ENCODE measurements at places on chromosomes 5 and 9.
A peak's percentile ranks its signal among the peaks of the same experiment; 100 is the strongest.

DNA sequence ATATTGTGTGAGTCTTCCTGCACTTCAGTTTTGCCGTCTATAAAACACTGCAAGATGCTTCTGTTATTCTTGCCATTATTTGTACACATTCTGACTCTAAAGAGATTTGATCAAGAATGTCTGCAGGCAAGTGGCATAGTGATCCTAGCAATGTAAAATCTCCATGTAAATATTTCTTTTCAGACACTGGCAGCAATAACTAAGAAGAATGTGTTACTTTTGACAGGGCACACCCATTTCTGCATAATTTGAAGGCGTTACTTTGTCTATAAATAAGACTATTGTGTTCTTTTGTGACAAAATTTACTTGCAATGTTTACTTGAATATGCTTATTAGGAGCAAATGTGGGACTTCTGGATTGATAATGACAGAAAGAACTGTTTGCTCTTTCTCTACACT lies 20.1 kb downstream of the RANBP3L start:
- no peak for DNase-seq

GRCh38 chr9:4055032-4055431 lies 244.8 kb downstream of the GLIS3 start:
- DNase-seq, result no peak

DNA sequence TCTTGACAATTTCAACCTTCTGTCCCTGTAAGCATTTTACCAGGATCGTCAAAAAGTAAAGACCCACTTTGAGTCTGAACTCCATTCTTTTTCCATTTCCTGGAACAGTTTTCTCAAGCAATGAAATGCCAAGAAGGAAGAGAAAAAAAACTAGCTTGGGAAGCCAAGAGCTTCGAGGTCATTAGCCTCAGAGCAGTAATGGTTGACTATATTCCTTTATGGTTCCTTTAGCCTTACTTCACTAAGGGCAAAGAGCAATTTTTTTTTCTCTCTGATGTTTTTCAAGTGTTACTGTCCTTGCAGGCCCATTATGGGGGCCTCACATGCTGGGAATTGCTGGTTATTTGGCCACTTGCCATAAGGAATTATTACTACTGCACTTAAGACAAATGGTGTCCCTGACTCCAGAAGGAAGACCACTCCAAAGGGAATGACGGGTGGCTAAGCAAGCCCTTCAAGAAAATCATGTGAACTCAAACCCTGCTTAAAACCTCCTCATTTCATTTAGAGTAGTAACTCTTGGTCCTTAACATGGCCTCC lies 37.1 kb downstream of the BNC2 start:
- no peak for DNase-seq

- no peak for DNase-seq
Observed at GRCh38 chr9:135051316-135052038, 36.0 kb upstream of the OLFM1 start.

DNA sequence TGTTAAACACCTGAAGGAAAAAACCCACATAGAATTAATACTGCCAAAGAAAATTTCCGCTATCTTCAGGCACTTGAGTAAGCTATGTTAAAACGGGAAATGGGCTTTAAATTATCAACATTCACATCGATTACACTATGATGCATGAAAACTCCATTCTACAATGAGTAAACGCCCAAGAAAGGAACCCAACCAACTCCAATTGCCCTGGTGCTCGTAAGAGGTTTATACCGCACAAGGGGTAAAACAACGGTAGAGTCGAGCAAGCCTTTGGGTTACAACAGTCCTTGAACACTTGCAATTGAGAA lies 1.0 kb downstream of the AGTPBP1 start:
- DNase-seq, result no peak

DNA sequence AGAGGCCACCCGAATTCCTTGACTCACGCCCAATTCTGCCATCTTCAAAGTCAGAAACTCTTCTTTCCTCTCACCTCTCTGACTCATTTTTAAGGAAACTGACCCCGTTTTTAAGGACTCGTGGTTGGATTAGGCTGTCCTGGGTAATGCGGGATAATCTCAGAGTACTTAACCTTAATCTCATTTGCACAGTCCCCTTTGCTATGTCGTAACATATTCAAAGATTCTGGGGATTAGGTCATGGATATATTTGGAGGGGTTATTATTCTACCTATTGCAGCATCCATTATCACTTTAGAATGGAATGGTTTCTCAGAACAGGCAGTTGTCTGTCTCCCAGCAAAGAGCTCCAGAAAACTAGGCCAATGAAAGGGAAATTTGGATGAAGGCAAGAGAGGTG lies 80.8 kb upstream of the IL12B start:
- DNase-seq, result no peak

GRCh38 chr9:95131023-95131943 lies 186.2 kb downstream of the FANCC start:
- peak; percentile 46 for DNase-seq

- DNase-seq, result no peak
Observed at GRCh38 chr5:149153751-149154610, 12.7 kb downstream of the ABLIM3 start.

DNA sequence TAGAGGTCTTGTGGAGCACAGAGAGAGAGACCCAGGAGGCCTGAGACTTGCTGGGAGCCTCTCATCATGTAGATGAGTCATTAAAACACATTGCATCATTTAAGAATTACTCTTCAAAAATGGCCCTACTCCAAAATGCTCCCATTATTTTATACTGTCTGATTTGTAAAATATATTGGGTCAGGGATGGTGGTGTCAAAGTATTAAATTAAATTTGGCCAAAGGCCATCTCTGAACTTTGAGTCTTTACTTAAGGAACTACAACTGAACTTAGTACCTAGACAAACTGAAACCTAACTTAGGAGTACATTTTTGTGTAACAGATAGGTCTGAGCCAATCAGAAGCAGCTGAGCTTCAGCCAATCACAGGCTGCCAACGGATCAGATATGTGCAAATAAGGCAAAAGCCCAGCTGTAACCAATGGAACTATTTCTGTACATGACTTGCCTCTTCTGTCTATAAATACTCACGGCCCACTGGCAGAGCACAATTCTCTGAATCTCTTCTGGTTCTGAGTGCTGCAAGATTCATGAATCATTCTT lies 657.2 kb downstream of the TLE1 start:
- no peak for DNase-seq

DNA sequence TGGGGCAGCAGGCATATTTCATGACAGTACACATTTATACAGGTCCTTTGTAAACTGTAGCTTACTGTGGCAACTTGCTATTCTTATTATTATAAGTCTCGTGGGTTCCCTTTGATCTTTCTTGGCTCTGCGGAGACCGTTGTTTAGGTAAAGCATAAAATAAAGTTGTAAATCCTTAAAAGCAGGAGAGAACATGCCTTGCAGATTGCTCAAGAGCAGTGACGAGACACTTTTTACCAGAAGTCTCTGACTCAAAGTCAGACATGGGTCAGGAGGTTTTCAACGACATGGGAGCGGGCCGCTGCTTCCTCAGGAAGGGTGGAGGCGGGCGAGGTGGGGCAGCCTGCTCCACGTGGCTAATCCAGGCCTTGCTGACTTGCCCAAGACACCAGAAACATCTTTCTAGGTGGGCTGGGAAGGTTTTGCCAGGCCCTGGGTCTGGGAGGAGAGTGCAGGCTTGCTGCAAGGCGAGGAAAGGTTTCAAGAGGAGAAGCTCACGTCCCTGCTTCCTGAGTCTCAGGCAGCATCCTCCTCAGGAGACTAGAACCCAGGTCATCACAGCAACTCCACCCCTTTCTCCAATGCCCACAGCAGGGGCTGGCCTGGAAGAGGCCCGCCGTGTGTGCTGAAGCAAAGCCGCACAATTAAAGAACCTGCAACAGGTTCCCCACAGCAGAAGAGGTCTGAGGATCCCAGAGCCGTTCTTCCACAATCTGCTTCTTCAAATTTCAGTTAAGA lies 6.5 kb downstream of the TBC1D2 start:
- DNase-seq, result peak; percentile 15

DNA sequence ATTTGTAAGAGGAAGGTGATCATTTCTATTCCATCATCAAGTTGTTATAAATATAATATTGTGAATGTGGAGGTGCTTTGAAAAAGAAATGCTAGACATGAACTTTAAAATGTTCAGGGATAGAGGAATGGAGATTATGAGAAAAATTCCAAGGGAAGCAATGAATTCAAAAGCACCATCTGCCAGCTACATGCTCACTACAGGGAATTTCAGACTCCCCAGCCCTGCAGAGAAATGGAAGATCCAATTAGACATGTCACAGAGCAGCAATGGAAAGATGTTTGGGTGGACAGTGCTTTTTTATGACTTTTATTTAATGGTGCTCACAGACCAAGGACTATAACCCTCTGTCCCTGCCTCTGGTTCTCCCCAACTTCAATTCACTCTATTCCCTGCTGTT lies 209.7 kb downstream of the ESM1 start:
- no peak for DNase-seq

DNA sequence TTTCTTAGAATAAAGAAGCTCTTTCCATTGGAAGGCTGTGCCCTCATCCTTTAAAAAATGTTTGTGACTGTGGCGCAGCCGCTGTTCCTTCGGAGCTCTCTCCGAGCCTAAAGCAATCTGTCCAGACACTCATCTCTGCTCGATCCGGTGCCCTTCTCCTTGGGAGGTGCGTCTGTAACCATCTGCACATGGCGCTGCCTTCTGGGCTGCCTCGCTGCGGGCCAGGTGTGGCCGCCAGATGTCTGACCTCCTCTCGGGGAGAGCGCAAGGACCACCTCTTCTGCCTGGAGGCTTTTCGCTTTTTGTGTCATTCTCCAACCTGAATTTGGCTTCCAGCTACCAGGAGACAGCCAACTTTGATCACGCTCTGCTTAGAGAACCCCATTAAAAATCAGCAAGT lies 153.4 kb upstream of the PTCH1 start:
- no peak for DNase-seq

DNA sequence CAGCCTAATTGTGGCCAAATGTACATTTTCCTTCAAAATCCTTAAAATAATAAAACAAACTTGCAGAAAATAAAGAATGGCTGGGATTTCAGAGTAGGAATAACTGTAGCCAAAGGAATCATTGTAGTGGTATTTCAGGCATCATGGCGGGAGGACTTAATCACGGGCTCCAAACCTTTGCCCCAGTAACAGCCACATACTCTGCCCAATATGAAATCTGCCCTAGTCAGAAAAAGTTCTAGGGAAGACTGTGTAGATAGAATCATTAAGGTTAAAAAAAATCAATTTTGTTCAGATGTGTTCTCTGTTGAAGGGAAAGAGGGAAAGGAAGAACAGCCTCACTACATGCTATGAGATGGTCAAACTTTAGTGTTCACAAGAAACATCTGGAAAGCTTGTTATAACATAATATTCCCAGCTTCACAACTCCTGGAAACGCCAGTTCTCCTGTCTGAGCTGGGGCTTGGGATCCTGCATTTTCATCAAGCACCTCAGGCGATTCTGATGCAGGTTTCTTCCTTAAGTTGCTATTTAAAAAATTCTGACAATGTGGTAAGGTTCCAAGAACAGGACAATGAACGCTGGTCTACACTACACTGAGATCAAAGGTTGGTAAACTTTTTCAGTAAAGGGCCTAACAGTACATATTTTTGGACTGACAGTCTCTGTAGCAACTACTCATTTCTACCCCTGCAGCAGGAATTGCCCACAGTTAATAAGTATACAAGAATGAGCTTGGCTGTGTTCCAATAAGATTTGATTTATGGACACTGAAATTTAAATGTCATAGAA lies 87.9 kb downstream of the CEMIP2 start:
- no peak for DNase-seq

DNA sequence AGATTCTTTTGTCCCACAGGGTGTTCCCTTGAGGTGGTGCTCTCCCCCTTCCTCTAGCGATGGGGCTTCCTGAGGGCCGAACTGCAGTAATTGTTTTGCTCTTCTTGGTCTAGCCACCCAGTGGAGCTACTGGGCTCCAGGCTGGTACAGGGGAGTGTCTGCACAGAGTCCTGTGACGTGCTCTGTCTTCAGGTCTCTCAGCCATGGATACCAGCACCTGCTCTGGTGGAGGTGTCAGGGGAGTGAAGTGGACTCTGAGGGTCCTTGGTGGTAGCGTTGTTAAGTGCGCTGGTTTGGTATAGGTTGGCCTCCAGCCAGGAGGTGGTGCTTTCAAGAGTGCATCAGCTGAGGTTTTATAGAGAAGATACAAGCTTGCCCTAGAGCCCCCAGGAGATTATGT lies 20.4 kb upstream of the CEP72 start:
- no peak for DNase-seq

DNA sequence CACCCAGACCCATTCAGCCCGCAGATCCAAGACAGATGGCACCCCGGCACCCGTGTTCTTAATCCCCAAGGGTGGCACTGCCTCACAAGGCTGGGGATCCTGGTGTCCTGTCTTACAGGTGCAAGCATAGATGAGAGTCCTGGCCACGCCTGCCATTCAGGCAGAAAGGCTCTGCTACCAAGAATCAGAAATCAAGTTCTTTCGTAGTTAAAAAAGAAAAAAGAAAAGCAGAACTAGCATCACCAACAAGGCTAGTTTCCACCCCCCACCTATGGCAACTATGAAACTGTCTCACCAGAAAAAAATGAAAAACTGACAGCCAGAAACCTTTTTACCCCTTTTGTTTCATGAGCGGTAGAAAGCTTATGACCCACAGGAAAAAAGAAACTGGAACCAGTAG lies 170.4 kb downstream of the SYK start:
- no peak for DNase-seq

GRCh38 chr9:134566196-134566847 lies 75.3 kb upstream of the COL5A1 start:
- DNase-seq, result no peak

DNA sequence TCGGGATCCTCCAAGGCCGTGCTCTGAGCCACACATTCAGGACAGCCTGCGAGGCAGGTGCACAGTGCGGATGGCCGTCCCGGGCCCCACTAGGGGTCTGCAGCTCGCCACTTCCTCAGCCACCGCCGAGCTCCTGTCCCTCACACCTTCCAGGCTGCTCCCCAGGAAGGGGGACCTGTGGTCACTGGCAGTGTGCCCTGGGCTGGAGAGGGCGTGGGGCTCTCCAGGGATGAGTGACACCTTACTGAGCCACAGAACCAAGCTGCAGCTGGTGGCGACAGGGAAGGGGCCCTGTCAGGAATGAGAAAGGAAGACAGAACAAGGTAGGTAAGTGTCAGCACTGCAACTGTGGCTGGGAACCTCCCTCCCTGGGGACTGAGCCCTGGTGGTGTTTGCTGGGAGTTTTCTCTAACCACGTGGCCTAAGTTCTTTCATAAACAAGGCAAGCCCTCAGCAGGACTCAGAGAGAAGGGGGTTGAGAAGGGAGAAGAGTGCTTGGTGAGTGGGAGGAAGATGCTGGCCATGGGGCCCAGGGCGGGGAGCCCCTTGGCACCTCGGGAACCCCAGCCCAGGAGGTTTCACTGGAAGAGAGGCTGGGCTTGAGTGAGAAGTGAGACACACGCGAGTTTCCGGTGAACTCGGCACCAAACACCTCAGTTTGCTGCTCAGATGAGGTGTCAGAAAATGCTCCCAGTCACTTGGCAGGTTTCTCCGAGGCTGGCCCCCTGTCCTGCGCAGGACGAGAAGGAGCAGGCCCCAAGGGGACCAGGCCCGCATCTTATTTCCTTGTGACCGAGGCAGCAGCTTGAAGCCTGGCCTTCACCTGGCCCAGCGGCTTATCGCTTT lies 5.2 kb downstream of the IL13 start:
- peak; percentile 27 for DNase-seq

DNA sequence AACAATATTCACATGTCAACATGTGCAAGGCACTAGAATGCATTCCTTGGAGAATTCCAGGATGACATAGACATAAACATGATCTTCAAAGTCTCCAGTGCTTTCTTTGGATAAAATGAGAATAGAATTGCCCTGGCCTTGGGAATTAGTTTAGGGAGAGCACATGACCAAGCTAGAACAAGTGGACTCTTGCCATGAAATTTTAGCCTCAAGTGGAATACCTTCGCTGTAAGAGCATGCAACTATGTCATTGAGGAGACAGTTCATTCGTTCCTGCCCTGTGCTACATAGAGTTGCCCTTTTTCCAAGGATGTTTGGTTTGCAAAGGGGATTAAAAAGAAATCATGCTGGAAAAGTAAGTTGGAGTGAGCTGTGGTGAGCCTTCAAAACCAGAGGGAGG lies 42.7 kb downstream of the ZFAND5 start:
- DNase-seq, result no peak

Data from CD4-positive, alpha-beta T cell treated with Interleukin-2 at 100 ng/mL for 4 hours (primary cell).